ENCODE measurements at places on chromosomes 2 and 18.

GRCh38 chr18:31424383-31424988 lies 23.1 kb upstream of the DSG3 start:
- DNase-seq, result no peak

- DNase-seq, result no peak
Observed at GRCh38 chr2:47003641-47004427, 88.2 kb upstream of the MCFD2 start.

DNA sequence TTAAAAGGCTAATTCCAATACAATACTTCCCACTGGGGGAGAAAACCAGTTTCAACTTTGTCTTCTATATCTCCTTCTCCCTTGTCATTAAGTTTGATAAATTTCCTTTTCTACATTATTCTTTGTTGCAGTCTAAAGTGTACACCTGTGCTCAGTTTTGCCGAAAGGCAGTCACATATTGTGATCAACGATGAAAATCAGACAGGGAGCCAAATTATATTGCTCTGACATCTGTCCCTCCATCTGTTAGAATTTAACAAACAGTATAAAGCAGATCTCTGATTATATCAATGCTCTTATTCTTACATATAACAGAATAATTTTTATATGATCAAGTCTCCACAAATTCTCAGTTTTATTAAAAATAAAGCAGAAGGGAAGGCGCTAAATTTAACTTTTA lies 496.7 kb downstream of the NRXN1 start:
- no peak for DNase-seq

GRCh38 chr2:29227935-29228675 lies 112.9 kb downstream of the CLIP4 start:
- DNase-seq, result no peak

GRCh38 chr2:239523147-239523953 lies 122.5 kb upstream of the HDAC4 start:
- no peak for DNase-seq

- DNase-seq, result no peak
Observed at GRCh38 chr18:54557958-54558357, 33.1 kb upstream of the DYNAP start.

DNA sequence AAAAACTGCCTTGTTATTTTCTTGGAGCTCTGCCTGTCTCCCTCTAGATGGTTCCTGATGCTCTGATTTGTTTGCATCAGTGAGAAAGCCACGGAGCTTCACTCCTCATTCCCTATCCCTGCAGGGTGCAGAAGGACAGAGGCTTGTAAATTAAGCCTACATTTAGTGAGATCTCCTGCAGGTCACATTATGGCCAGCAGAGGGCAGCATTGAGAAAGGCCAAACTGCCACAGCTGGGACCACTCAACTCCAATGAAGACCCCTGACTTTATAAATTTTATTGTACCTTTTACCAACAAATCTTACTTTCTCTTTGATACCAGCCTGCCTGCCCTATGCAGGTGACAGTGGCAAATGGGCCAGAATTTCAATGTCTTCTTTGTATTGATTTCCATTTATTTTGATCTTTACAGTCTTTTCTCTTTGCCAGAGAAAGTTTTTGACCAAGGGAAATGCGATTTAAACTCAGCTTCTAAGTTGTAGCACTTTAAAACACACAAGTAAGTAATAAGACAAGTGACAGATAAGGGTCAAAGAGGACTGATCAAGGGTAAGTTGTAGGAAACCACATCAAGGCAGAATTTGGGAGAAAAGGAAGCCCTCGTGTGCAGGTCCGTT lies 1029.1 kb upstream of the KLHL29 start:
- DNase-seq, result no peak
